ENCODE measurements at places on chromosomes 2 and 18. TPM values are rescaled to one million over a fixed set of nuclear protein-coding genes. Genes with fewer than 3 reads are reported as not detected.

Gene NR4A2
- 1.6 TPM for total RNA-seq

Gene DHRS9
- 0.81 TPM for total RNA-seq

DNA sequence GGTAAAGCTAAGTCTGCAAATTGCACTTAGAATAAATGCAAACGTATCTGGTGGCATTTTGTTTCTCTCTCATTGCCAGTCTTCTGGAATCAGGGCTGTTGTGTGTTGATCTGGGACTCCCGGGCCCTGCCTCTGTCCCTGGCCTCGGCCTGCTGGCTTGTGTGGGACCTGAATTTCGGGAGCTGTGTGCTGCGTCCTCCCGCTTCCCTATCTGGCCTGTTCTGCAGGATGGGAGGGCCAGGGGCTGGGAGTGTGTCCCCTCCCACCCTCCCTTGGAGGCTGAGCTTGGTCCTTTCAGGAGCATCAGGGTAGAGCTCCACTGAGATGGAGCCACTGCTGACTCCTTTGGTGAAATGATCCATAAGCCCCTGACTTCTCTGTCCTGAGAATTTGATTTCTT, 118.5 kb downstream of the ACKR3 start:
- DNase-seq: no peak

GRCh38 chr2:55357927-55358326, 61.7 kb downstream of the CCDC88A start:
- DNase-seq: no peak

Gene NT5DC4
- total RNA-seq: not detected

Gene TUBB8B
- total RNA-seq: not detected

DNA sequence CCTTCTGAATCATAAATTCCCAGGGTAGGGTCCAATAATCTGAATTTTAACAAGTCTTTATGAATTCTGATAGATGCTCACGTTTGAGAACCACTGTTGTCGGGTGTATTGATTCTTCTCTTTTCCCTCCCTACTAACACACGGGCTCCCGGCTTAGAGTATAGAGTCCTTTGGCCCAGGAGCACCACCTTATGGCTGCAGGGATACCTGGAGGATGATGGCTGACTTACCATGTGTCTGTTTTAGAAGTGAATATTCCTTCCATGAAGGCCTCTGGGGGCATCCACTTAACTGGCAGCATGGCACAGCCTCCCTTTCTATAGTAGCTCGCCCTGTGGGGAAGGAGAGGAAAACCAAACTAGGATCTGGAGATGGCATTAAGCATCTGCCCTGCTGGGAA, 91.7 kb downstream of the CLIP4 start:
- DNase-seq: no peak

GRCh38 chr2:101625387-101625786, 72.1 kb upstream of the MAP4K4 start:
- DNase-seq: no peak

DNA sequence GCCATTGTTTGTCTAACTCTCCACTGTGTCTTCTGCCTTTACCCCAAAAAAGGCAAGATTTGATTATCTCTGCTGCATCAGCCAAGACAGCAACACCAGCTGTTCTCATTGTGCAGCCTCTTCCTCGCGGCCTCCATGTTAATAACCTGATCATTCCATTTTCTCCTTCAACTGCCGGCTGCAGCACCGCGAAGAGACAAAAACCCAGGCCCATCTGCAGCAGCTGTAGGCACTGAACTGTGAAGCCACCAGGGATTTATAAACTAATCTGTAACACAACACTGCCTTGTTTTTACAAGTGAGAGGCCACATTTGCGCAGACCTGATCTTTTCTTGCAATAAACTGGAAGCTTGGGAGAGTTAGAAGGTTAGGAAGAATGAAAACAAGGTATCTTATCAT, 147.8 kb downstream of the SATB2 start:
- no peak for DNase-seq

DNA sequence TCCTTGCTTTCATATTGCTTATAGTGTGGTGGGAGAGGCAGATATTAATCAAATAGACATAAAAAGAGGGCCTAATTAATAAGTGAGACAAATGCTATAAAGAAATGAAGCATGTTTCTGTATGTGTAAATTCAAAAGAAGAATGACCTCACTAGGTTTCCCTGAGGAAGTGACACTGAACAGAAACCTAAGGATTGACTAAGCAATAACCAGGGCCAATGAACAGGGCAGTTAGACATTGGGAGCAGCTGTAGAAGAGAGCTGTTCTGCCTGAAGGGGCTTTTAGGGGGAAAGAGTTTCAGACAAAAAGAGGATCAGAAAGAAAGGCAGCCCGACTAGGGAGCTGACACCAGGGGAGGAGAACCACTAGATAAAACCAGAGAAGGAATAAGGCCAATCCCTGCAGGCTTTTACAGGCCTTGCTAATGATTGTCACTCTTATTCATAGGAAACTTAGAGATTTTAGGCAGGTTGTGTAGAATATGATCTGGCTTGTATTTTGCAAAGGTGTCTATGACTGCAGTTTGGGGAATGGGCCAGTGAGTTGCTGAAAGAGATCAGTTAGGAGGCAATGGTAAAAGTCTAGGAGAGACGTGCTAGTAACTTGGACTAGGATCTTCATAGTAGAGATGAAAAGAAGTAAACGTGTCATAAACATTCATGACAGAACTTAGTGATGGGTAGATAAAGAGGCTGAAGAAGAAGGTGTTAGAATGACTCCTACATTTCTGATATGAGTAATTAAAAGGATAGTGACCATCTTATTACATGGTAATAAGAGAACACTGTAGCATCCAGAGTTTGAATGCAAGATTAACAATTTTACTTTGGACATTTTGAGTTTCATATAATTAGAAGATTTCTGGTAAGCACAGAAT, 26.8 kb upstream of the NABP1 start:
- no peak for DNase-seq

Measured in Right ventricle myocardium inferior (tissue), 1 donor.